ENCODE measurements at places on chromosomes 3 and 15. TPM values are rescaled to one million over a fixed set of nuclear protein-coding genes. Genes with fewer than 3 reads are reported as not detected.

- DNase-seq: no peak
Measured at GRCh38 chr3:49466085-49466484, 4.0 kb upstream of the DAG1 start.

DNA sequence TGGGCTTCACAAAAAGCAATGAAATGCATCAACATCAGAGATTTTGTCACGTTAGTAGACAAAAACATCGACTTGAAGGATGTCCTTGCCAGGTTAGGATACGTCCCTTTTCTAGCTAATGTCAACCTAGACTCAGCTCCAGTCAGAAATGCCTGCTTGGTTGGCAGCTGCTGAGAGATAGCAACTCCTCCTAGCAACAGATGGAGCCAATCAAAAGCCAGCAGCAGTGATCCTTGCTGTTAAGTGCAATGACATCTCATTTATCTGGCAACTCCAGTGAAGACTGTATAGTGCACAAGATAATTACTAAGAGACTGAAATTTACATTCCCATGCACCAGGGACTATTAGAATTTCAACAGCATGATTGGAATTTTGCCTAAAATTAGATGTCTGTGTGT, 424.1 kb downstream of the FGF12 start:
- DNase-seq: no peak

- no peak for DNase-seq
Measured at GRCh38 chr15:69120732-69121131, 39.7 kb upstream of the GLCE start.

GRCh38 chr15:63301088-63301487, 23.7 kb downstream of the APH1B start:
- DNase-seq: no peak

DNA sequence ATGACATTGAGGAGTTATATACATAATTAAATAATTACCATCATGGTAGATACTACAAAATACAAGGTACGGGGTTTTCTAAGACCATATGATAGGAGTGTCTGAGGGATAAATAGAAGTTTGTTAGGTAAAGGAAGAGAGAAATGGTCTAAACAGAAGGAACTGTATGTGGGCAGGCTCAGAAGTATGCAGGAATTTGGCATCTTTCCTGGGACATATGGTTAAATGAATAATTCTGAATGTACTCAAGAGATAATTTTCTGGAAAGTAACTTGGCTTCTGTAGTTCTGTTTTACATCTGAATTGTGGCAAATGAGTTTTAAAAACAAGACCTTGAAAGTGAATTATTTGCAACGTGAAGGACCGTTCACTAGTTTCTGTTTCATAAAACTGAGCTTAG, 17.5 kb downstream of the LMCD1 start:
- no peak for DNase-seq

- DNase-seq: no peak
Measured at GRCh38 chr15:88204584-88204983, 52.0 kb downstream of the NTRK3 start.

DNA sequence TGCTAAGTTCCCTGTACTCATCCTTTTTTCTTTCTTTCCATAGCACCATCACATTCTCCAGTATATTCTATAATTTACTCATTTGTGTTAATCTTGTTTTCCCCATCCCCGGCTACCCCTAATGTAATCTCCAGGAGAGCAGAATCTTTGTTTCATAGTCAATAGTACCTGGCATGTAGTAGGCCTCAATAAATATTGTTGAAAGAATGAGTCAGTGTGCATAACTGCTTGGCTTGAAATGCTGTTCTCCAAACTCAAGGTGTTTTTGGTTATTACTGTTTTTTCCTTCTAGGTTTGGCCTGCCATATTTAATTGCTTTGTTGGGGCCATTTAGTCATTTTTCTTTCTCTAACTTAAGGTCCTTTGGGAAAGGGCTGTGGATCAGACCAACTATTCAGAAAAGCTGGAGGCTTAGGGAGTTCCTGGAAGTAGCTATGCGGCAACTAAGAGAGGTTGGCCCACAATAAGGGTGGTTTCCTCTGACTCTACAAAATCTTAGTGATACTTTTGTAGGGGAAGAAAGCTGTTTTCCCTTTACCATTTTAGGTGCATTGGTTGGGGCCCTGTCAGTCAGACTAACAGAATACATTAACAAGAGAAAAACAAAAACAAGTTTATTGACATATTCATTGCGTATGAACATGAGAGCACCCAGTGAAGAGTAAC, 28.4 kb downstream of the KAT2B start:
- no peak for DNase-seq

DNA sequence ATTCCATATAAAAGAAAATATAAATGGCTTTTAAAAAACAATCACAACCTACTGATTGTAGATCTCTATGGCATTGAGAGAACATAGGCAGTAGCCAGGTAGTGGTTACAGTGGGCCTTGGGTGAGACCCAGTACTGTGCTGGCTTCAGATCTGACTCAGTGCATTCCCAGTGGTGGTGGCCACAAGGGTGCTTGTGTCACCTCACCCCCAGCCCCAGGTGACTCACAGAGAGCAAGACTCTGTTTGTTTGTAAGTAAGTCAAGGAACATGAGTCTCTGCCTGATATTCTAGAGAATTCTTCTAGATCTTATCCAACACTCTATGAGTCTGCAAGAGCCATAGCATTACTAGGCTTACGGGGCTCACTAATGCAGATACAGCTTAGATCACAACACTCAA, 118.8 kb upstream of the AZI2 start:
- DNase-seq: no peak

DNA sequence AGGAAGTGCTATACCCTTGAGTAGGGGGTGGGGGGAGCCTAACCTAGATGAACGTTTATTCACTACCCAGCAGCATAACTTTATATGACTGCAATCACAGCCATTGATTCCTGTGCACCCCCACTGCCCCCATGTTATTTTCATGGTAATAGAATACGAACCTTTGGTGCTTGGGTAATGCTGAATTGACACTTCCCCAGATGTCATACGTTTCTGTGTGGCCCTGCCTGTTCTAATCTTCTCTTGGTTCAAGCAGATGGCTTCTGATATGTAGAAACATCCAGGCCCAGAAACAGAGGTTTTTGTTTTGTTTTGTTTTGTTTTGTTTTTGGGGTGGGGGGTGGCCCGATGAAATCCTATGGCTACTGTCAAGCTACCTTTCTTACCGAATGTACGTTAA, 237.9 kb upstream of the TOPAZ1 start:
- DNase-seq: no peak

- DNase-seq: no peak
Measured at GRCh38 chr15:29480949-29481348, 211.3 kb upstream of the NSMCE3 start.

DNA sequence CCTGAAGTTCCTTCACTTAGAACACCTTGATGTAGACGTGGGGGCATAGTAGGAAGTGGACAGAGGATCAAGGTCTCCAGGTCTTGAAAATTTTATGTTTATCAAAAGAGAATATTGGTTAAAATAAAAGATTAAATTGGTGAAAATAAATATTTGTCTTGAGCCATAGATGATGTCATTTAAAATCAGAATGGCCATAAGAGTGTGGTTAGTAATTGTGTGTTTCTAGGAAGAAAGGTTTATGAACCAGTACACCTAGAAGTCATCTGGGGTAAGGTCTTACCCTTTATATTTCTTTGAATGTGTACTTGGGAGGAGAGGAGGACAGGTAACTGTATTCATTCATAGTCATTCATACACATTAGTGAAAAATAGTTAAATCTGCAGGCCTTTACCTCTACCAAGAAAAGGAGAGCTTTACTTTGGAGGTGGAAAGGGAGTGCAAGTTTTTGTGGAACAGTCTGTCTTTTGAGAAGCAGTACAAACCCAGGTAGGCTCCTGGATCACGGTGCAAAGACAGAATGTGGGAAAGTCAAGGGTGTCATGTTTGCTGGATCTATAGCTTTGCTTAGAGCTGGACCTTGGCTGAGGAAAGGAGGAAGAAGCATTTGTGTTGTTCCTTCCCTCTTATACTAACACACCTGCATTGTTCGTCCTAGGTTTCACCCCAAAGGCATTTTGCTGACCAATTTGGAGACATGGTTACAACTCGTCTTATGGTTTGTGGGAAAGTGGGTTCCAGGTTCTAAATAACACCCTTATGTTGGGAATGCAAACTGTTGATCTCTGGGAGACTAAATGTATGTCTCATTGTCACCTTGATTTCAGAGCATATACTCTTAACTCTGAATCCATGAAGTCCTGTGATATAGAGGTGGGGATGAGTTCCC, 6.2 kb downstream of the SCAANT1 start:
- DNase-seq: no peak

DNA sequence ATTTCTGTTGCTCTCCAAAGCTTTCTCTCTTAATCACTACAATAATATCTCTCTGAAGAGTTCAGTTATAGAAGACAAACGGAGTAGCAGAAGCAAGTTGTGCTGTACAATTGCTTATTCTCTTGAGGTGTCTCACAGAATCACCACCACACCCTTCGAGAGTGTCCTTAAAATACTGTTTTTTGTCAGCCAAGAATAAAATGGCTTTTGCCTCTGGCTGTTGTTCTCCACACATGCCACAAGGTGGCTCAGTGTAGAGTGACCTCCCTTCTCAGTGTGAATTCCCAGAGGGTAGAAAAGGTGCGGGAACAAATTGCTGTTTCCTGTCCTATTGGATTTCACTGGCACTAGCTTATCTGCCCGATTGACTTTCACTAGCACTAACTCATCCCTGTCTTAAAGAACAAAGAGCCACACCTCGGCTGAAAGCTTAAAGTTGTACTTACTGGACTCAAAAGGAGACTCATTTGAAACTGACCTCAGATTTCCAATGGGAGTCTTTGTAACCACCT, 134.2 kb upstream of the SATB1 start:
- DNase-seq: no peak

GRCh38 chr15:41105348-41106334, 10.4 kb downstream of the INO80 start:
- no peak for DNase-seq

- DNase-seq: no peak
Measured at GRCh38 chr15:42050484-42051255, 29.8 kb upstream of the PLA2G4E start.

GRCh38 chr3:194930377-194931204, 244.9 kb downstream of the FAM43A start:
- DNase-seq: peak; percentile 66

DNA sequence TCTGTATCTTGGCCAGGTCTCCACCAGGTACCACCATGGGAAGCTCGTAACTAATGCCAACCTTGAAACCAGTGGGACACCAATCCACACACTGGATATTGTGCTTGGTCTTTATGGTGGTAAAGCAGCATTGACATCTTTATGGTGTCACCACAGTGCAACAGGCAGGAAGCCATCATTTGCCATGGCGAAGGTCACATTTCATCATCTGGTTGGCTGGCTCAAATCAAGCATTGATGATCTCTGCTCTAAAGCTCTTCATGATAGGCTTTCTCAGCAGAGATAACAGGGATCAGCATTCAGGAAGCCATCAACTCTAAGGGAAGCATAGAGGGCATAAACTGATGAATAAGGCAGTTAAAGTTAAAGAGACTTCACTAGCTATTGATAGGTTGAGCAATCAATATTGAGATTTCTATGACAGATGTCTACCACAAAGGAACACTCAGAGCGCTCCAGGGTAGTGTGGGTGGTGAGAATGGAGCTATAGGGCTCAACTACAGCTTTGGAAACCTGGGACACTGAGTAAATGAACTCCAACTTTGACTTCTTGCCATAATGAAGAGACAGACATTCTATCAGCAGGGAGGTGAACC, 54.1 kb upstream of the ACTC1 start:
- no peak for DNase-seq

DNA sequence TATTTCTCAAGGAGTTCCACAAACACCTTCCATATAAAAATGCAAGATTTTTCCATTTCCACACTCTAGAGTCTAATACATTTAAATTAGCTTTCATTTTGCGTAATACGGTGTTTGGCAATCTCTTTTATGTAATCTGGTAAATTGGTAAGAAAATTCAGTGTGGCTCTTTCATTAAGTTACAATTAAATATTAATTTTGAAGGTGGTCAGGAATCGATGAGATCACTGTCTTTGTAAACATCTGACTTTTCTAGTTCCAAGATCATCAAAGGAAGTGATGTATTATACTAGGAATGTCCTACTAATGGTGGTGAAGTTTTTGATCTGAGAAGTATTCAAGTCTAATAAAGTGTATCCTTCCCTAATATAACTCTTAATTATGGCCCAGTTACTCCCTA, 1.1 kb upstream of the UTS2B start:
- no peak for DNase-seq

- no peak for DNase-seq
Measured at GRCh38 chr15:90586948-90587347, 57.2 kb downstream of the CRTC3 start.

DNA sequence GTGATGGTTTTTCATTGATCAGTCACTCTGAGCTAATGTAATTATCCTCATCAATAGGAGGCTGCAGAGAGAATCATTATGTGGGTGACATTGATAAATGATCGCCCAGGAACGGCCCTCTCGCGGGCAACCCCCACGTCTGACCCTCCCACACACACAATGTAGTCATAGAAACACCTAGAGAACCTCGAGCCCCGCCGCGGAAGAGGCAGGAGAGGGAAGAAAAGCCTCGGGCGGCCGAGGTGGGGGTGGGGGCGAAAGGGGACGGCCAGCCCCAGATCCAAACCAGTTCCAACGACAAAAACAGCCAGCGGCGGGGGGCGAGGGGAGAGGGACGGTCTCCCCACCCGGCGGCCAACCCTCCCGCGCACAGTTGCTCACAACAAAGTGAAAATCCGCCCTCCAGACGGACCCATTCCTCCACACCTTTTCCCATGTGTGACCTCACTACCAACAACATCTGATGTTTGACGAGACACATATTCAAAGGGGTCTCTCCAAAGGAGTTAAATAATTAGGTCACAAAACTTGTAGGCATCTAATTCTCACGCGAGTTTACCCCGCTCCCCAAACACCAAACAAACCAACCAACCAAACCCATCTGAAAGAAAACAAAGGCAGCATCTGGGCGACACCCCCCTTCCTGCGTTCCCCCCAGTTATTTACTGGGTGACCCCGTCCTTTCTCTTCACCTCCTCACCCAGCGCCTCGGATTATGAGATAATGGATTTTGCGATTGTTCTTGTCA, 213.0 kb downstream of the MEIS2 start:
- peak; percentile 31 for DNase-seq

- DNase-seq: no peak
Measured at GRCh38 chr3:181880331-181880730, 168.6 kb downstream of the SOX2 start.

DNA sequence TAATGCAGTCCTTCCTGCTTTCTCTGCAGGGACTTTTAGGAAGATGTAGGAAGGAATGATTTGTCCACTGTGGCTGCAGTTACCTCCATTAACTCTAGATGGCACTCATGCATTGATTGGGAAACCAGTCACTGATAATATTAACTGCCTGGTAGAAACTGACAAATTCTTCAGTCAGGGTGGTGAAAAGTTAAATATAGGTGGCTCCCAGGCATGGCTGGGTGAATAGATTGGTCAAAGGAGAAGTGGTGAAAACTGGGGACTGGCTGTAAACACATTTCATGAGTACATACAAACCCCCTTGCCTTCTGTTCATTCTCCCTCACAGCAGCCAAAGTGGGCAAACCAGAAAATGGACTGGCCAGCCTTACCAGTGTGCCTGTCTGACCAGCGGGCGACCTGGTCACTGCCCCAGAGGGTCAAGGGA, 333.4 kb downstream of the THSD4 start:
- DNase-seq: no peak

OR5K3 gene
- not detected for total RNA-seq

ACY1 gene
- total RNA-seq: 18.5 TPM

EOMES gene
- 0.17 TPM for total RNA-seq

UBA7 gene
- total RNA-seq: 26.7 TPM

SLC7A14 gene
- not detected for total RNA-seq

CDHR4 gene
- not detected for total RNA-seq

CCR8 gene
- total RNA-seq: not detected

FOXP1 gene
- total RNA-seq: 35.2 TPM
